ENCODE measurements at places on chromosomes 3 and 15.
A peak's percentile ranks its signal among the peaks of the same experiment; 100 is the strongest.

- no peak for DNase-seq
Measured at GRCh38 chr3:58351920-58352319, 19.2 kb downstream of the PXK start.

DNA sequence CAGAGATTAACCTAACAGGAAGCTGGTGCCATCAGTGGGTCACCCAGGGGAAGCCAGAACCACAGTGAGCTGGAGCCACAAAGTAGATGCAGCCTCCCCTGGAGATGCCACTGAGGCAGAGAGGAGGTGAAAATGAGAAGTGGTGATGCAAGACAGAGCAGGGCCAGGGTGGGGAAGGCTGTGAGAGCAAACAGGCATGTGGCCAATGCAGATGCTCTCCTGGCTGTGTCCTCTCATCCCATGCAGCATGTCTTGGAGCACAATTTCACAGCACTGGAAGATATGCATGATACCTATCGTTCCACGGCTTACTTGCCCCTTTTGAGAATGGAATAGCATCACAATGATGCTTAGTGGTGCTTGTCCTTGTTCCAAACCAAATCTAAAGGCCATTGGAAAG lies 126.3 kb downstream of the ABHD5 start:
- no peak for DNase-seq

DNA sequence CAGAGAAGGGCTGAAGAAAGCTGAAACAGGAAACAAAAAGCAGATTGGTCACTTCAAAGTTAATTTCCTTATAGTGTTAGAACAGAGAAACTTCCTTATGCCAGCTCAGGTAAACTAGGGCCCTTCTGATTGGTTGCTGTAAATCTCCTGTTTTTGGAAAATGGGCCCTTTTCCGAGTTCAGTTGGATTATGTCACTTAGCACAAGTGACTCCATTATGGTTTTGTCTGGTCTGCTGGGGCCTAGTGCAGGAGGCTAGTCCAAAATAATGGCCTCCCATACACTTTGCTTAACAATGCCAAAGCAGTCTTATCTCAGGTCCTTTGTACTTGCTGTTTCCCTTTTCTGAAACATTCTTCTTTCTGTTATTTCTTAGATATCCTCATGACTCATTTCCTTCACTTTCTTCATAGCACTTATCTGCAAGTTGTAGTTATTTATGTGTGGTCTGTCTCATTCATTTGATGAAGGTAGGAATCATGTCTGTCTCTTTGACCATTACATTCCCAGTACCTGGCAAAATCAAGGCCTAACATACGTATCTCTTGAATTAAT lies 7.7 kb upstream of the DCP1A start:
- no peak for DNase-seq

GRCh38 chr3:16616083-16616482 lies 10.9 kb upstream of the DAZL start:
- no peak for DNase-seq

- no peak for DNase-seq
Measured at GRCh38 chr3:193814166-193814892, 221.3 kb downstream of the OPA1 start.

DNA sequence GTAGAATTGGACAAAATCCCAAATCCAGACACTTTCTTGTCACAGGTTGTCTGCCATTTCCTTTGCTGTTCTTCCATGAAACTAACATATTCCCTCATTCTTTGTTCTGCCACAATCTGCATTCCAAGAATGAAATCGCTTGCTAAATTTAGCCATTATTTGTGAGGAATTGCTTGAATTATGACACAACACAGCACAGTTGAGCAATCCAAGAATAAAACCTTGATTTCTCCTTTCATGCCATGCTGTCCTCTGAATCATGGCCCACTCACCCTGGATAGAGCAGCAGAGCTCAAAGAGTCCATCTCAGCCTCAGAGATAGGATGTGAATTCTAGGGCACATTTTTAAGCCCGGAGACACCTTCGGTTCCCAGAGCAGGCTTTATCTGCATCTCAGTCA lies 35.2 kb upstream of the GREM1 start:
- no peak for DNase-seq

GRCh38 chr15:47955021-47955420 lies 165.8 kb upstream of the SLC24A5 start:
- no peak for DNase-seq

DNA sequence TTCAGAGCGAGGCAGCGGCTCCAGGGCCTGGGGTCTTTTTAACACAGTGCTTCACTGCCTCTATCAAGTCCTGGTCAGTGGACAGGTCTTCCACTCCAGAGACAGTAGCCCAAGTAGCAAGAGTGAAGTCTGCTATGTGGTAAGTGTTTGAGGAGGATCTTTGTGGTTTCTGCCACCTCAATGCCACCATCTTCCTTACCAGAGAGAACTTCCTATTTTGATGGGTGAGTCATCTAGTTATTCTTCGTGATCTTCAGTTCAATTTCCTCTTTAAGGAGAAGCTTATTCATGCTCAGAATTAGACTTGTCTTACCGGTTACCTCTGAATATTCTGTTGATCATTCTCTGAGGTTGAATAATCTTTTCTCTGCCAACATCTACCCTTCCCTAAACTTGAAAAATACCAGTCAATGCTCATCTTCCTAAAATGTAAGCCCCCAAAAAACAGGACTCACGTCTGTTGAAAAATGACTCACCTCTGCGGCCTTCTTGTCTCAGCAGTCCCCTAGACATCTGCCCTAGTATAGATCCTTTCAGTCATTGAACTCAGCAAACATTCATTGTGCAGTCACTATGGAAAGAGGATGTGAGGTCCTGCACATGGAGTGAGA lies 32.2 kb upstream of the BCL6 start:
- no peak for DNase-seq

DNA sequence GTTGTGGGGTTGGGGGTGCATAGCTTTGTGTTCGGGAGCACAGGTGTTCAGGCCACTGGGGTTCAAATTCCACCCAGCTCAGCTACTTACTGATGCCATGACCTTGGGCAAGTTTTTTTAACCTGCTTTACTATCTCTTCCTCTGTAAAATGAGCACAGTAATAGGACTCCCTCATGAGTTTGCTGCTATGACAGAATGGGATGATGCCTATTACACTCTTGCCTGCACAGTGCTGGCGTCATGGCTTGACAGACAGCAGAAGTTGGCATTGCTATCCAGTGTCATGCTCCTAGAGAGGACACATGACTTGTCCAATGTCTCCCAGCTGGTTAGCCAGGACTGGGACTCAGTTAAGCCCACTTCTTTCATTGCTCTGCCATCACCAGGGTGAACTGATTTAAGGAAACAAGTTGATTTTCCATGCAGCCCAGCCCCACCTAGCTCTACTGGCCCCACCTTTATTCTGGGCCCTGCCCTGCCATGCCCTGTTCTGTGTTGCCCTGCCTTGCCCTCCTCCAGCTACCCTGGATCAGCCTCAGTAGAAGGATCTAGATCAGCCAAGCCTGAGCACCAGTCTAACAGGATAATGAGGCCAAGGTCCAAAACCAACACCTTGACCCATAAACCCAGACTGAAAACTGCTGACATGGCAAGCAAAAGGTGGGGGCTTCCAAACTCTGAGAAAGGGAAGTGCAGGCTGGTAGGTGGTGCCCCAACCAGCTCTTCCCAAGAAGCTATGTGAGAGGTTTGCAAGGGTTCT lies 155.8 kb upstream of the ATP11B start:
- DNase-seq, result no peak

GRCh38 chr3:171970301-171970788 lies 69.0 kb upstream of the FNDC3B start:
- DNase-seq, result no peak

GRCh38 chr3:150319900-150320299 lies 88.2 kb upstream of the TSC22D2 start:
- DNase-seq, result no peak

DNA sequence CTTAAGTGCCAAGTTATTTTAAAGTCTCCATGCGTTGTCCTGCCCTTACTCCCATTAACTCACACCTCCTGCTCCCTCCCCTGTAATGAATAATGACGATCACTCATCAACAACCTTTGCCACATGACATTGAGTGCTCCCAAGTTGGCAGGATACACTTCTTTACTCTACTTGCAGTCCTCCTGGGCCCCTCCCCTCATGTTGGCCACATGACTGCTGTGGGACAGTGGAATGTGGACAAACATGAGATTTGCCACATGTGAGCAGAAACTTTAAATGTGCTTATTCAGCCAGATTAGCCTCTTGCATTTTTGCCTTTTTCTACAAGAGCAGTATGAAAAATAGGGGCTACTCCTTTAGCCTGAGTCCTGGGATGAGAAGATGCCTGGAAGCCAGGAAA lies 167.9 kb downstream of the DCLK3 start:
- DNase-seq, result no peak

GRCh38 chr15:95558131-95558530 lies 772.4 kb upstream of the NR2F2 start:
- DNase-seq, result no peak

DNA sequence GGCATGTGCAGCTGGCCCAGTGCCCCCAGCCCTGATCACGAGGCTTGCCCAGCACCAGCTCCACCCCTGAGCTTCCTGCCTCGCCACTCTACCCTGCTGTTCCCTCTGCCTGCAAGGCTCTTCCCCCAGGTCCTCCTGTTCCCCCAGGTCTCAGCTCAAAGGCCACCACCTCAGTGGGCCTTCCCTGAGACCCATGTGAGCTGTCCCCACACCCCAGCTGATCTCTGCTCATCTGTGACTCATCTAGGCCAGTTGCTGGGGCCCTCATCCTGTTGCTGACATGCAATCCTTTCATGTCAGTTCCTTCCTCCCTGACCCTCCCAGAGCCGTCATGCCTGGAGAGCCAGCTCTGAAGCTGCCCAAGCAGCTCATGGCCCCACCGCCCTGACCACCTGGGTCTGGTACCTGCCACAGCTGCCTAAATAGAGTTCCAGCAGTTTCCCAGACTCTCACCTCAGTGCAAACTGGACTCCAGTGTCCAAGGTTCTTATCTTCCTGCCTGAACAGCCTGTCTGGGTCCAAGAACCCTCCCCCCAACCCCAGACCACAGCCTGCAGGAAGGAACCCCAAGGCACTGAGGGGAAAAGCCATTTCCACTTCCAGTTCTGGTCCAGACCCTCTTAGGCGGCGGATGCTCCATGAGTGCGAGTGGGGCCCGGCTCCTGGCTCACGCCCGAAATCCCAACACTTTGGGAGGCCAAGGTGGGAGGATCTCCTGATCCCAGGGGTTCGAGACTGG lies 116.6 kb upstream of the IQSEC1 start:
- no peak for DNase-seq

- no peak for DNase-seq
Measured at GRCh38 chr3:65425880-65426279, 612.8 kb downstream of the MAGI1 start.

DNA sequence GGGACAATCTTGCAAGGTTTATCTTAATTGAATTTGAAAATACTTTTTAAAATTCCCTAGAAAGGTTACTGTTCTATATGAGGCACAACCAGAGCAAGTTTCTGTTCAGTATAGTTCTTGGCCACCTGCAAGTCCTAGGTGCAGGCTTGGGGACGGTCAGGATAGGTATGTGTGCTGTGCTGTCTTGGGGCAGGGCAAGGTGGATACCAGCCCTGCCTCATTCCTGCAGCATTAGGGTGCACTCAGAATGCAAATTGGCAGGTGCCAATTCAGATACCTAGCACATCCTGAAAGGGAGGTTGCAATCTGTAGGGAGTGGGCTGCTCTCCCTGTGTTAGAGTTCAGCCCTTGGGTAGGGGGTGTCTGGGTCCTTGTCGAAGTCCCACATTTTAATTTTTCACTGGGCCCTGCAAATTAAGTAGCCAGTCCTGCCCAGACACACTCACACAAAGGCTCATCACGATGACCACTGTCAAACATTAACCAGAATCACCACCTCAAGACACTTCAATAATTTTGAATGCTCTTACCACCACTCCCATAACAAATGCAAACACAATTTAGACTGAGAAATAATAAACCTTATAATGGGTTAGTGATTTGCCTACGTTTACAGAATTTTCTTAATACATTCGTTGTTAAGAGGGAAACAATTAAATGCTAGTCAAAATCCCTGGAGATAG lies 838.0 kb upstream of the NR2F2 start:
- DNase-seq, result no peak

DNA sequence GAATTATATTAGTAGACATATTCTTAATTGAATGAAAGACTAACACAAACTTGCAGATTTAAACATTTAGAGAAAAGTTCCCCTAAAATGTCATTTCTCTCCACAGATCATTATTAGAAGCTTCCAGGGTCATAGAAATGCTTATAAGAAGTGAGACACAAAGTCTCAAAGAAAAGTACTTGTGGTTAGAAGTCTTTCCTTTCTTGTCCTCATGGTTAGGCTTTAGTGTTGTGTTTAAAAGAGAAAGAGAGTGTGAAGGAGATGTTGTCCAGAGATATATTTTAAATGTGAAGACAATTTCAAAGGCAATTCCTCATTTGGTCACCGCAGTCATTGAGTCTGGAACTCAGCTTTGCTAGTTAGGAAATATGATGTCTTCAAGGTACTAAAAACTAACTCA lies 230.4 kb upstream of the ARPP21 start:
- no peak for DNase-seq

- peak; percentile 54 for DNase-seq
Measured at GRCh38 chr3:52893723-52894122, 3.6 kb downstream of the STIMATE start.

DNA sequence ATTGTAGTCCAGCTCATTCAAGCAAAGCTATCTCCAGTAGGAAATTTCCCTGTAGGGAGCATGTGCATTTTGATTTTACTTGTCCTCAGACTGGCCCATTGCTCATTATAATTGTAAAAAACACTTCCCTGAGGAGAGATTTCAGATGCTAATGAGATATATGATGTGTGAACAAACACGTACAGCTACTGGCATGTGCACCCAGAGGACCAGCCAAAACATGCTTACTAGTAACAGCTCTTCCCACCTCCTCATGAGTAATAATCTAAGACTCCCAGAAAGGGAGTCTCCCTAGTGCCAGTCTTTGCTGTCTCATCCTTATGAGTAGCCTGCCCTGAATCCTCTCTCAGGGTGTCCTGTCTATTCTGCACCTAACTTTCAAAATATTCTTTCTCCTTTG lies 43.4 kb downstream of the FBXO22 start:
- no peak for DNase-seq

DNA sequence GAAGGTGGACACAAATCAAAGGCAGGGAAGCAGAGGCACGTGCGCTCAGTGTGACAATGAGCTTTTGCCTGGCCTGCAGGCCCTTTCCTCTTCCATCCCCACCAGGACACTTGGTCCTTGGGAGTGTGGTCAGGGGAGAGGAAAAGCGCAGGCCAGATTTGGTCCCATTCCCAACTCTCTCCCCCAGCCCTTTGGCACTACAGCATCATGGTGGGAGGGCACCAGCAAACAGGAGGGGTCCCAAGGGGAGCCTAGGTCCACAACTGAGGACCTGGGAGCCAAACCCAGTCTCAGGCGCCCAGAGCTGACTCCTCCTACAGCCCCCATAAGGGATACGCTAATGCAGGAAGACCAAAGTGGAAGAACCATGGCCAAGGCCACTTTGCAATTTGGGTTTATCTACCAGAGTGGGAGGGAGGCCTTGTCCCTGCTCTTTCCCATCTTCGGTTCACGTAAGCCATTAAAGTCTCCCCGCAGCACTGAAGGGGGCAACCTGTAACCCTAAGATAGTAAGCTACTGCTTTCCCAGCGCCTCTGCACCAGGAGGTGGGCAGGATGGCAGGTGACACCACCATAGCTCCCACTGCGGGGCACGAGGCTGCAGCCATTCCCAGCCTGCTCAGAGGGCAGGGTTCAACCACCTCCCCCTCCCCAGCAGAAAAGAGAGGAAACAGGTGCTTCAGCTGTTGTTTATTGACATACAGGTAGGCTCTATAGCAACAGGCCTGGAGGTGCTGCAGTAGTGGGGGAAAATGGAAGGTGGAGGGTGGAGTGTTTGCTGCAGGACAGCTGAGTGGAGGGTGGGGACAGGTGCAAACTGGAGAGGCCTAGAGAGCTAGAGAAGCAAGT lies 993 bp upstream of the GRAMD2A start:
- DNase-seq, result no peak

All from liver (tissue), 10 donors.